Activated effector memory CD4-positive, alpha-beta T cell treated with Interleukin-2 at 50 U/mL for 16 hours (primary cell): ENCODE measurements at places on chromosomes 3 and 15.

DNA sequence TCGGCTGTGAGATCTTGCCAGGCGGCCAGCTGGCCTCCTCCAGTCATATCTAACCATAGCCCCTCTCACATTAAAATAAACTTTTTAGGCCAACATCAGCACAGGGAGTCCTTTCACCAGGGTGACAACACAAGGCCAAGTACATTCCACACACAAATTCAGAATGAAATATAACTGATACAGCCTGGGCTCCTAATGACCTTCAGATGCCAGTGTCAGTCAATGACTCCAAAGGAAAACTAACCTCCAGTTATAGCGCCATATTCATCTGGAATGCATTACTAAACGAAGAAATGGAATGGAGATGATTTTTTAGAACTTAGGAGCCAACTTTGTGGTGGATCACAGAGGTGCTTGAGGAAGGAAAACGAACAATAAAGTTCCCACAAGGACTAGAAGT is 205.4 kb downstream of the GREM1 start:
- DNase-seq = no peak

DNA sequence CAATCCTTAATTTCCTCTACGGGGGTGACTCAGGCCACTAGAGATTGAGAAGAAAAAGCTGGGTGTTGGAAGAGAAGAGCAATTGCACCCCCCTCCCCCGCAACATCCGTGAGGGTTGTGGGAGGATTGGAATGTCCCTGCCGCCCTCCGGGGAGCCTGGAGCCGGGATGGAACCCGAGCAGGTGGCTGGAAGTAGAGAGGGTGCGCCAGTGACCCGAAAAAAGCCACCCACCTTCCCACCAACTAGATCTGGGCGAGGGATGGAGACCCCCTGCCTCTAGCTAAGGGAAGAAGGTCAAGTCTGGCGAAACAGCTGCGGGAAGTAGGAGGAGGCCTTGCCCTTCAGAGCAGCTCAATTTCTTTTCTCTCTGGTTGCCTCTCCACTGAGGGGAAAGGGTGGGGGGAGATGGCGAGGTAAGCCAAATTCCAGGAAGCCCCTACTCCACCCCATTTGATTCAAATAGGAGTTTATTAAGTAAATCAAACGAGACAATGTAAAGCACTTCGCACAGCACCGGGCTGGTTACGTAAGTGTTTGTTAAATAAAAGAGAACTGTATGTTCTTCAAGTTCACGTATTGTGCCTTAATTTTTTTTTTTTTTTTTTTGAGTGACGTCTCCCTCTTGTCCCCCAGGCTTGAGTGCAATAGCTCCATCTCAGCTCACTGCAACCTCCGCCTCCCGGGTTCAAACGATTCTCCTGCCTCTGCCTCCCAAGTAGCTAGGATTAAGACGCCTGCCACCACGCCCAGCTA is 1.1 kb upstream of the WWTR1 start:
- no peak for DNase-seq

- DNase-seq = no peak
These were observed 84.8 kb upstream of the FOXB1 start for GRCh38 chr15:59918994-59919951.

DNA sequence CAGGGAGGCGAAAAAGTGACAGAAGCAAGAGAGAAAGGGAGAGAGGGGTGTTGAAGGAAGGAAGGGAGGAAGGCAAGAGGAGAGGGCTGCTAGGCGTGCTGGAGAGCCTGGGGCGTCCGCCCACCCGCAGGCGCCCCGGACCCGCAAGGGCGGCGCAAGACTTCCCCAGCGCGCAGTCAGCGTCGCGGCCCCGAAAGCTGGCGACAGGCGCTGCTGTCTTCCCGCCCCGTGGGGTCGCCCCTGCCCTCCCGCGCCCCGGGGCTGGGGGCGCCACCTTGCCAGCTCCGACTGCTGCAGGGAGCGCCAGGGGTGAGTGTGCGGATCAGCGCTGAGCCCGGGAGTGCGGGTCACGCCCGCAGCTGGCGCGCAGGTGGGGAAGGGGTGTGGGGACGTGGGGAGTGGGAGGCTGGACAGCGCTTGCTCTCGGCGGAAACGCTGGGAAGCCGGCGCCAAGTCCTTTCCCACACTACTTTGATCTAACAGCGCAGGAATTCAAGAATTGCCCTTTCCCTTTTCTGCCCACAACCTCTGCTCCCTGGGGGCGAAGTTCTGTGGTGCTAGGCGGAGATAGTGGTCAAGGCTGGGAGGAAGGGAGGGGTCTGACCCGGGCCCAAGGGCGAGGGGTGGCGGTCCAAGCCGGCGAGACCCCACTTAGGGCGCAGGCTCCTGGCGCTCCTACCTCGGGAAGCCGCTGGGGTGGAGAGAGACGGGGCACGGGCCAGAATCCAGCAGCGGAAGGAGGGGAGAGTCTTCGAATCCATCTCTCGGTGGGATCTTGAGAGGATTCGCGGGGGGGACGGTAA is 266.1 kb downstream of the CGGBP1 start:
- no peak for DNase-seq

GRCh38 chr3:115562636-115563267 is 60.6 kb upstream of the GAP43 start:
- no peak for DNase-seq

DNA sequence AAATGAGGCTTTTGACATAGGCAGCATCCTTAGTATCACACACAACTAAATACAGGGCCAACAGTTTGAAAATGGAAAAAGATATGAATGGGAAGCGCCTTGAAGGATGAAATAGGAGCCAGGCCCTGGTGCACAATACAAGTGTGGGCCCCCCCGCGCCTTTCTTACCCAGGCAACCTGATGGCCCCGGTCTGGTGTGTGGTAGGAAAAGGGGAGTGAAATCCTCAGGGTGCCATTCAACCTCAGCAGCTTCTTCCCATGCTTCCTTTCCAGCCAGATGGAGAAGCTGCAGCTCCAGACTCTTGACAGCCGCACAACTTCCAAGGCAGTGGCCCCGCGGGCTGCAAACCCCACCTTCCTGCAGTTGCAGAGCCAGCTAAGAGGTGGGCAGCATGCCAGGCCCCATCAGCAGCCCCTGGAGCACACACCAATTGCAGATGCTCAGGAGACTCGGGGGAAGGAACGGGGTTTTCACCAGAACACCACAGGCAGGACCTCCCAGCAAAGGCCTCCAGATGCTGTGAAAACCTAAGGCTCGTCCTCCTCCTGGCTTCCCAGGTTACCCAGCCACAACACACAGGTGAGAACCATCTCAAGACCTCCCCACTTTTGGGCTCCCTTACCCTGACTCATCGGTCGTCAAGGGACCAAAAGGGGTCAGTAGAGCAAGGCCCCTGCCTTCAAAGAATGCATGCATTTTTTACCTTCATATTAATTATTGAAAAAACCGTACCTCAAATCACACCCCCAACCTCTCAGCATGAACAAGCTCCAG is 101.6 kb downstream of the CPN2 start:
- DNase-seq = no peak

DNA sequence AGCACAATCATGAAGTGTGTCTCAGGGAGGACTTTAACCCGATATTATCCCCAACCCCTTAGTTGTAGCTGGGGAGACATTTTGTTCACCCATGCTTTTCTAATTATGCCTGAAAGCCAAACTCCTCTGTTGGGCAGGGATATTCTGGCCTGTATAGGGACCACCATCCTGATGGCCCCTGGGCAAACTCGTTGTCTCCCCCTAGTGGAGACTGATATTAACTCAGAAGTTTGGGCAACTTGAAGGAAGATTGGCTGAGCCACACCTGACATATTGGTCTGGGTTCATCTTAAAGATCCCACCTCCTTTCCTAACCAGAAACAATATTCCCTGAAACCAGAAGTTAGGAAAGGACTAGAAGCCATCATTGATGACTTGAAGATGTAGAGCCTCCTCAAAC is 42.3 kb downstream of the TM4SF18 start:
- DNase-seq = no peak

DNA sequence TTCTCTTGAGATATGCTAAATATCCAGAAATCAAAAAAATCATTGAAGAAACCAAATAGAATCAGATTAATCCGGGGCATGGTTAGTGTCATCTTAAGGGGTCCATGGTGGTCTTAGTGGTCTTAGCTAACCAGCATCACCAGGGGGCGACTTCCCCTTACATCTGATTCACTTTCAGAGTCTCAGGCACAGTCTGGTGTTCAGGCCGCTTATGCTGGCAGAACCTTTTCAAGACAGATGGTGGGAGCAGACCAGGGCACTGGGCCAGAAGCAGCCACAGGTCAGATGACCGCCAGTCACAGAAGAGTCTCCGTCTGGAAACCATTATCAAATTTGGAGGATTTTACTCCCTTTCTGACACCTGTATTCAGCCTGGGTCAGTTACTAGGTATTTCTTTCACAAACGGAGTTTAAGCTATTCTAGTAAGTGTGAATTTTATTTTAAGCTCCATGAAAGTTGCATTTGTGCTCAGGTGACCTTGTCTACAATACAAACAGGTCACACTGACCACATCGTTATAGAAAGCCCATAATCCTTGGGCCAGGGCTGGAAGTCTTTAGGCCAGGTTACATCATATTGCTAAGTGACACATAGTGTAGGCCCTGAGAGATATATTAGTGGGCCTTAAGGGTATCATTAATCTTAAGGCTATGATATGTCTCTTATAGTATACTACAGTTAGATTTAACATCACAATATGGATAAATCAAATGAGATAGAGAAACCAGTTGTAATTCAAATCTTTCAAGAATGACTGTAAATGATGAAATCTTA is 365.5 kb downstream of the GBE1 start:
- no peak for DNase-seq

DNA sequence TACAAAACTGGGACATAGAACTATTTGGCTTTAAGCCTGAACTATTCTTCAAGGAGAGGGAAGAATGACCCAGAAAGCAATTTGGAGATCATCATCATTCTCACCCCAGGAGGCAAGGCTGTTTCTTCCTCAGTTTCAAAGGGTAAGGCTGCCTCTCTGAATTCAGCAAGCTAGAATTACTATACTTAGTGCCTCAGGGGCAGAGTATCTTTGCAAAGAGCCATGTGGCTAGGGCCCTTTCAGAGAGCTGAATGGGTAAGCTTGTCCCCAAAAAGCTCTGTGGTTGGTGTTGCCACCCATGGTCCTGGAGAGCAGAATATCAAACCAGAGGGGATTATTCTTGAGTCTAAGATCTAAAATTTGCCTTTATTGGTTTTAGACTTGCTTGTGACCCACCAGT is 720.3 kb upstream of the ARPP21 start:
- DNase-seq = no peak

- DNase-seq = no peak
These were observed 44.4 kb upstream of the SACM1L start for GRCh38 chr3:45644791-45645201.

- DNase-seq = no peak
These were observed 13.3 kb downstream of the PLXND1 start for GRCh38 chr3:129593230-129593594.

GRCh38 chr3:141104151-141104821 is 53.1 kb downstream of the SPSB4 start:
- DNase-seq = no peak

DNA sequence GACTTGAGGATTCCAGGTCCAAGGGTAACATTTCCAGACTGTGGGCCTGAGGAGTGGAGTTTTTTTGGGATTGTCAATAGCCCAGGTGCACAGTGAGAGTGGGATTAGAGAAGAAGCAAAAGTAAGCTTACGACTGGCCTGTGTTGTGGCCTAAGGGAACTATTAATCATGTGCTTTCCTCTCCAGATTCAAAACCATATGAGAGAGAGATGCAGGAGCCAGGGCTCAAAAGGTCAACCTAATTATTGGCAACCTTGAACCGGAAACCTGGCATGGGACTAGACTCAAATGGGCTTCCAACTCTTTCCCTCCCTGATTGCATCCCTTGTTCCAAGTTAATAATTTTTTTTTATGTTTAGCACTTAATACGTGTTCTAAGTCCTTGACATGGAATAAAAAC is 242.1 kb upstream of the THRB start:
- DNase-seq = no peak

- DNase-seq = no peak
These were observed 1.0 kb downstream of the TSC22D2 start for GRCh38 chr3:150409125-150409511.

- DNase-seq = no peak
These were observed 116.3 kb downstream of the MITF start for GRCh38 chr3:69855436-69856162.

GRCh38 chr3:126618760-126619159 is 36.2 kb downstream of the TXNRD3 start:
- DNase-seq = no peak

GRCh38 chr3:4746241-4746958 is 232.8 kb upstream of the BHLHE40 start:
- DNase-seq = no peak
